ENCODE measurements at places on chromosomes 6 and 20.
A peak's percentile ranks its signal among the peaks of the same experiment; 100 is the strongest.

DNA sequence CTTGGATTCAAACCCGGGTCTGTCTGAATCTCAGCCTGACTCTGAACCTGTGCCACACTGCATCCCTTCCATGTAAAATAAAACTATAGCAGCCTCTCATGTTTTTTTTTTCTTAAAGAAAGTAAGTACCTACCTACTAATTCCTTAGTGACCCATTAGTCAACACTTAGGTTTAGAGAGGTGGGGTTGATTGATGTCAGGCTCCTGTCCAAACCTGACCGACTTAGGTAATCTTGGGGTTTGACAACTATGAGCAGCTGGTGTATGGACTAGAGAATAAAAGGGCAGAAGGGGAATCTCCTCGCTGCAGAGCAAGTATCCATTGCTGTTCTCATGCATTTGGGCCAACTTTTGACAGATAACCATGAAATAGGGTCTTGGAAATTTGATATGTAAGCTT lies 6.5 kb downstream of the NKAIN2 start:
- no peak for DNase-seq

- DNase-seq: peak; percentile 49
Observed at GRCh38 chr6:100968949-100969348, 87.8 kb upstream of the ASCC3 start.

DNA sequence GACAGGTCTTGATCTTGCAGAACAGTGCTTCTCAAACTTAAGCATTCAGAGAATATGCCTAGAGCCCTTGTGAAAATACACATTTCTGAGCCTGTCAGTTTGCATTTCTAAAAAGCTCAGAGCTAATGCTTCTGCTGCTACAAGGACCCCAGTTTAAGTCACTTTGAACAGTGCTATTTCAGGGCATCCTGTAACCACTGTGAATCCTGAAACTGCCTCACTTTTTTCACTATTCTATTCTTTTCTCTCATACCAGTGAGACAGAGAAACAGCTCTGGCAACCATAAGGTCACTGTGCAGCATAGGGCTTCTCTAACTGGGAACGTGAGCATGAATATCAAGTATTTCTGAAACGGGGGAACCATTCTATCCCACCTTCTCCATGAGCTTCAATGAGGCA lies 51.2 kb downstream of the LGSN start:
- no peak for DNase-seq

GRCh38 chr6:109788687-109789086 lies 97.6 kb downstream of the FIG4 start:
- no peak for DNase-seq

DNA sequence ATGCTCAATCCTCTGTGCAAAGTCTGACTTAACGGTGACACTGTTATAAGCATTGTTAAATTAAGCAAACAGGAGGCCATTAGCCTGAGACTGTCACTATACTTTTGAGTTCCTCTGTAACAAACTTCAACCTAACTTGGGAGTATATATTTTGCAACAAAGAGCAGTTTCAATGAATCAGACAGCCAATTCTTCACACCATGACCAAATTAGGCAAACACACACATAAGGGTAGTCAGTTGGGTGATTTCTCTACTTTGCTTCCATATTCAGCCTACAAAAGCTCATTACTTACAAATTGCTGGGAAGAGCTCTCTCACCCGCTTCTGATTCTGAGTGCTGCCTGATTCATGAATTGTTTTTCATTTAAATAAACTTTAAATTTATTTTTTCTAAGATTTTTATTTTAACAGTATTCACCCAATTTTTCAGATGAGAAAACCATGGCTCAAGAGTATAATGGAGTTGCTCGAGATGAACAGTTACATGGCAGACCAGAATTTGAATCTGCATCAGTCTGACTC lies 60.5 kb downstream of the HACE1 start:
- DNase-seq: no peak

- DNase-seq: no peak
Observed at GRCh38 chr6:105492706-105493673, 90.1 kb upstream of the PREP start.
